ENCODE measurements at places on chromosomes 3 and 15. TPM values are rescaled to one million over a fixed set of nuclear protein-coding genes. Genes with fewer than 3 reads are reported as not detected.
A peak's percentile ranks its signal among the peaks of the same experiment; 100 is the strongest.

DNA sequence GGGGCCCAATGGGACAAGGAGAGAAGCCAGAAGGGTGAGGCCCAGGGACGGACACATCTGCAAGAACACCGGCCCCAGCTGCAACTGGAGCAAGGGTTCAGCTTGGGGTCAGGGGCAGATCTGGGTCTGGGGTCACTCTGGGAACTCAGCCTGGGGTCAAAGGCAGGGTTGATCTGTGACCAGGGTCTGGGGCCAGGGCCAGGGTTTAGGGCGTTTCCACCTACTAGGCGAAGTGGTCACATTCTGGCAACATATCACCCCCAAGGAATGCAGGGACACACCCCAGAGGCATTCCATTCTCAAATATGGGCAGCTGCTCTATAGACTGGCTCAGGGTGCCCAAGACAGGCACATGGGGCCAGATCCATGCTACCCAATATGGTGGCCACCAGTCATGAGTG is 9.0 kb downstream of the UROC1 start:
- no peak overlapping the region for H3K27ac ChIP-seq
- H3K36me3 ChIP-seq: no peaks in the 10 kb centered on the region
- no peak overlapping the region for H3K4me3 ChIP-seq
- no peaks in the 10 kb centered on the region for H3K4me1 ChIP-seq
- no peaks in the 10 kb centered on the region for H3K27me3 ChIP-seq

- no peak overlapping the region for H3K4me3 ChIP-seq
- no peaks in the 10 kb centered on the region for H3K36me3 ChIP-seq
- H3K4me1 ChIP-seq: no peaks in the 10 kb centered on the region
- no peaks in the 10 kb centered on the region for H3K27me3 ChIP-seq
Measured at GRCh38 chr15:54083501-54083900, 105.3 kb downstream of the UNC13C start.

GRCh38 chr3:182389071-182389815 is 404.1 kb upstream of the ATP11B start:
- no peak overlapping the region for H3K27ac ChIP-seq
- H3K27me3 ChIP-seq: no peaks in the 10 kb centered on the region
- no peaks in the 10 kb centered on the region for H3K36me3 ChIP-seq
- H3K4me3 ChIP-seq: no peak overlapping the region
- DNase-seq: no peak

DNA sequence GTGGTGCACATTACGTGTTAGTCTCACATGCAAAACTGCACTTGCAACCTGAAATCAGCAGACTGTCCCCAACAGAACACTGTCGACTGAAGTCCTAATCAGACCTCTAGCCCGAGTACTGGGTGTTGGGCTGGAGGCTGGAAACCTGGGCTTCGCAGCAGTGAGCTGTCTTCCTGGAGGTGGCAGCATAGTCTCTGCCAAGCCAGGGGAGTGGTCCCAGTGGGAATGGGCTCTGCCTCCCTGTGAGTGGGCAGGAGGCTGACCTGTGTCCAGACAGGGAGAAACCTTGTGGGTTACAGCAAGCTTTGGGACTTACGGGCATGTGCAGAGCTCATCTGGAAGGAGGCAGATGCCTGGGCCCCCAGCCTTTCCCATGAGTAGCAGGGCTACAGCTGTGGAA is 38.2 kb upstream of the MYZAP start:
- no peak for DNase-seq
- no peak overlapping the region for H3K27ac ChIP-seq
- H3K36me3 ChIP-seq: no peaks in the 10 kb centered on the region
- no peaks in the 10 kb centered on the region for H3K27me3 ChIP-seq

DNA sequence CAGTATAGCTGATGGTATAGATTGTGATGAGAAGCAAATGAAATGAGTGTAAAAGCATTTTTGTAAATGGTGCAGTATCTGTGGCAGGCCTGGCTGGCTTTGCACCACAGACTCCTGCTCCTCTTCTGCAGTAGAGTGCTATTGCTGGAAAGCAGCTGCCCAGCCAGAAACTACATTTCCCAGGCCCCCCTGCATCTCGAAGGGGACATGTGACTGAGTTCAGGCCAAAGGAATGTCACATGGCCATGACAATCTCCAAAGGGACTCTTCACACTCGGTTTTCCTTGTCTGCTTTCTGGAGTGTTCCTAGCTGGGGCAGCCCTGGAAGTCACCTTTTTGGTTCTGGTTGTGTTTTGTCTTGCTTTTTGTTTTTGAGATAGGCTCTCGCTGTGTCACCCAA is 277.1 kb downstream of the SUCLG2 start:
- no peak overlapping the region for H3K4me3 ChIP-seq
- no peaks in the 10 kb centered on the region for H3K4me1 ChIP-seq
- no peaks in the 10 kb centered on the region for H3K27me3 ChIP-seq
- no peaks in the 10 kb centered on the region for H3K36me3 ChIP-seq
- DNase-seq: no peak

DNA sequence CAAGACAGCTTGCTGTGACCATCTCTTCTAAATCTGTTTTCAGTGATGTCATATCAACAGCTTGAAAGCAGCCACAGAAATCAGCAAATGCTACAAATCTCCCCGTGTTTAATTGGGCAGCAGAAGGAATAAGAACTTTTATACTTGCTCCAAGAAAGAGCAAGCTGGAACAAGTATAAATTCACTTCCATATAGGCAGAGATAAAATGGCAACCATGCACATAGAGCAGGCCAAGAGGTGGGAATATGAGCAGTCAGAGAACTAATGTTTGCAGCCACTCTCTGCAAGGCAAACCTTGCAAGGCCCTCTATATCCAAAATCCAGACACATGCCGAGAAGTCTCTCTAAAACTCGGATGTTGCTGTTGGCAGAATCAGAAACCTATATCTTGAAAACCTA is 16.0 kb downstream of the PARP9 start:
- H3K27ac ChIP-seq: no peak overlapping the region
- no peak for DNase-seq
- H3K4me1 ChIP-seq: no peaks in the 10 kb centered on the region
- H3K27me3 ChIP-seq: no peaks in the 10 kb centered on the region
- peaks cover 97% of the 10 kb centered on the region for H3K36me3 ChIP-seq
- H3K4me3 ChIP-seq: no peak overlapping the region

DNA sequence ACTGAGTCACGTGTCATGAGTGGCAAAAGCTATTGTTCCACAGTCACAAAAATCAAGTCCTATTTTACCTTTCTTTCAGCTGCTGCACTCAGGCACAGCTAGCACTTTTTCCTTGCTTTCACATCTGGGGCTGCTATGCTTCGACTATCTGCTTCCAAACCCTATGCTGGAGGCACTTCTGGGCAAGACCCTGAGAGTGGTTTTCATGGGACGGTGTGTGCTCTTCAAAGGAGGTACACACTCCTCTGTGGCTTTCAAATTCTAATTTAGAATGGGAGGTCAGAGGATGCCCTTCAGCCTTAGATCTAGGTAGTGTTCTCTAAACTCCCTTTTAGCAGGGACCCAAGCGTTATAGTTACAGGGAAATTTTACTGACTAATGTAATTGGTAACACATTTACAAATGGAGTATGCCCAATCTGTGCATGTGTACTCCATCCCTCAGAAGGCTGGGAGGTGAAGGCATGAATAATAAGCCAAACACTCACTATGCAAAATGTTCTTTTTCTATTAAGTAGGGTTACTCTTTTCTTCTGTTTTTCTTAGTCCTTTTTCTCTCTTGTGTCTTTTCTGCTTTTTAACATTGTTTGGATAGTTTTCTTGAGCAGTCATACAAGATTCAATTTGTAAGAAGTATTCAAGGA is 188.3 kb downstream of the LSAMP start:
- H3K36me3 ChIP-seq: no peaks in the 10 kb centered on the region
- no peaks in the 10 kb centered on the region for H3K27me3 ChIP-seq
- H3K27ac ChIP-seq: no peak overlapping the region
- H3K4me3 ChIP-seq: no peak overlapping the region
- DNase-seq: no peak

DNA sequence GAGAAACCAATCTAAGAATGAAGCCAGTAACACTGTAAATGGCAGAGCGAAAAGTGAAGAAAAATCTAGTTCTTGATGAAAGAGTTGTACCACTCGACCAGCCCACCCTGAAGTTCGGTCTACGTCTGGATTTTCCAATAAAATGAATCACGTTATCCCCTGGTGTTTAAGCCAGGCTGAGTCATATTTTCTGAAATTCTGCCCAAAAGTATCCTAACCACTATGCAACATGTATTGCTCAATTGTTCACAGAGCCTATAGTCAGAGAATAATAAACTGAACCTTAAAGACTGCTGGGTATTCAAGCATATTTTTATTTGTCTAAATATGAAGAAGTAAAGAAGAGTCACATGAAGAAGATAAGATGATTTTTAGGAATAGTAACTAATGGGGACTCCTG is 245.7 kb downstream of the FGF12 start:
- no peak overlapping the region for H3K4me3 ChIP-seq
- no peaks in the 10 kb centered on the region for H3K4me1 ChIP-seq
- H3K36me3 ChIP-seq: no peaks in the 10 kb centered on the region

DNA sequence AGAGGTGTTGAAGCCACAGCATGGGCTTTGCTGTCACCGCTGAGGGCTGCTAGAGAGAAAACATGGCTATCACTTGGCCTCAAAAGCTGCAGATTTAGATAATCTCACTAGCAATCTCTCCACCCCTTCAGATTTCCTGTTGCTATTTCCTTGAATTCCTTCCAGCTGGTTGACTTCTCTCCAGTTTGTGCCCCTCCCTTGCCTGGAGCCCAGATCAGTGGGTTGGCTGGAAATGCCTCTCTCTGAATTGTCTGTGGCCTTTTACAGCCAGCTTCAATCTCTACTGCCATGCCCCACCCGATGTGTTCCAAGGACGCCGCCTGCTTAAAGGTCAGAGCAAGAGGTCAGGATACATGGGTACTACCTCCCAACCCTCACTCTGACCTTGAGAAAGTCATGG is 294.1 kb downstream of the NTRK3 start:
- H3K4me3 ChIP-seq: no peak overlapping the region
- H3K27me3 ChIP-seq: no peaks in the 10 kb centered on the region
- peaks cover 11% of the 10 kb centered on the region for H3K4me1 ChIP-seq

GRCh38 chr15:45128971-45129639 is 574 bp downstream of the DUOXA1 start:
- peak overlapping the region; percentile 80 for H3K27ac ChIP-seq
- DNase-seq: peak; percentile 80
- no peaks in the 10 kb centered on the region for H3K36me3 ChIP-seq
- H3K4me1 ChIP-seq: no peaks in the 10 kb centered on the region
- peak overlapping the region; percentile 56 for H3K4me3 ChIP-seq
- H3K27me3 ChIP-seq: peaks cover 49% of the 10 kb centered on the region

GRCh38 chr3:72722930-72723726 is 125.1 kb downstream of the SHQ1 start:
- no peaks in the 10 kb centered on the region for H3K36me3 ChIP-seq
- DNase-seq: no peak
- no peaks in the 10 kb centered on the region for H3K27me3 ChIP-seq
- no peak overlapping the region for H3K4me3 ChIP-seq
- H3K4me1 ChIP-seq: no peaks in the 10 kb centered on the region
- H3K27ac ChIP-seq: no peak overlapping the region

DNA sequence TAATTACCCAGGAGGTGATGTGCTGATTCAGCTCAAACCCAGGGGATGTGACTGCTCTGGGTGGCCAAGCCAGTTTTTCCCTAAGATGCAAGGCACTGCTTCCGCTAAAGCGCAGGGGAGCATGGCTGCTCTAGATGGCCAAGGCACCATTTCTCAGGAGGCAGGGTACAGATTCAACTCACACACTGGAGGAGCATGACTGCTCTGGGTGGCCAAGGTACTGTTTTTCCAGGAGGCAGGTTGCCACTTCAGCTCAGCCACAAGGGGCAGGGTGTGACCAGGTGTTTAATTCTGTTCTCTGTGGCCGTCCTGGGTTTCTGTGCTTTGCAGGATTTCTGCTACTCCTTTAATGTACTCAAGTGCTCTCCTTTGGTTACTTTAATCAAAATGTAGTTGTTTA is 659.3 kb upstream of the ARRDC4 start:
- H3K4me3 ChIP-seq: no peak overlapping the region
- no peaks in the 10 kb centered on the region for H3K36me3 ChIP-seq
- no peak for DNase-seq
- no peaks in the 10 kb centered on the region for H3K4me1 ChIP-seq

DNA sequence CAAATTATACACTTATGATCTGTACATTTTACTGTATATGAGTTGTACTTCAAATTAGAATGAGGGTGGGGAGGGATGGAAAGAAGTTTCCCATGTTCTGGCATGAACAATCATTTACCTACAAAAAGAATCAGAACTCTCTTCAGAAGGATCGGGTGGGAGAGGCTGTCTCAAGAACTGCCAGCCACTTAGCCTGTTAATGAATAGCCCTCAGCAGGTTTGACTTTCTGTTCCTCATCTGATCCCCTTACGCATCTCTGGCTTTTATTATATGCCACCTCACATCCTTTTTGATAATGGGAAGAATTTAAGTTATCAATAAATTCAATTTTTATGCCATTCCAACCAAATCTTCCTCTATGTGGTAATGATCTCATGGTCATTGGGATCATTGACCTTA is 168.3 kb upstream of the TGFBR2 start:
- H3K27me3 ChIP-seq: no peaks in the 10 kb centered on the region
- no peaks in the 10 kb centered on the region for H3K36me3 ChIP-seq
- peaks cover 23% of the 10 kb centered on the region for H3K4me1 ChIP-seq

DNA sequence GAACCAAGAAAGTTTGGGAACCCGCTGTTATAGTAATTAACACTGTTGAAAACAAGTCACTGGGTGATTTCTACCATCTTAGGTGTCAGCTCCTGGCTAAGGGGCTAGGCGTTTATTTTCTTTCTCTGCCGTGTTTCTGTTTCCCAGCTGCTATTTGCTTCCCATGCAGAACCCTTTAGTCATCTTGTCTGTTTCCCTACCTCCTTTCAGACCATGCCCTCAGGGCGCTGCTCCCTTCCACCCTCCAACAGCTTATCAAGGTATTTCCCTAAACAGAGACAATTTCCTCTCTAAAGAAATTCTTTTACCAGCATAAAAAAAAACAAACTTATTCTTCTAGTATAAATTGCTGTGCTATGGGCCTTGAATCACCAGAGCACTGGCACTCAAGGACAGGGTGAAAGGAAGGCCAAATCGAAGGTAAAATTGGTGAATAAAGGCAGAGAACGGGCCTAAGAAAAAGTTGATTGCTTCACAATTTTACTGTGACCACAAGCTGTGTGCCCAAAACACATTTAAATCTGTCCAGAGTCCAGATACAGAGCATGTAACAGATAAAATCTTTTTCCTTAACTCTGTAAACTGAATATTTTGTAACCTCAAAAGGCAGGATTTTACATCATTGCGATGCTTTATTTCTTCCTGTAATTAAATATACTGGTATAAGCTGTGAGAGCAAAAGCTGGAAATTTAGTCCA is 319.2 kb downstream of the ZNF621 start:
- no peaks in the 10 kb centered on the region for H3K4me1 ChIP-seq
- no peaks in the 10 kb centered on the region for H3K36me3 ChIP-seq
- H3K27ac ChIP-seq: no peak overlapping the region
- H3K4me3 ChIP-seq: no peak overlapping the region

GRCh38 chr3:31439890-31440750 is 92.6 kb upstream of the STT3B start:
- H3K4me1 ChIP-seq: no peaks in the 10 kb centered on the region
- H3K4me3 ChIP-seq: no peak overlapping the region
- H3K27ac ChIP-seq: no peak overlapping the region

WDR93 gene
- total RNA-seq: not detected

UROC1 gene
- not detected for total RNA-seq

CHRFAM7A gene
- total RNA-seq: 1.1 TPM

CKMT1A gene
- 1.9 TPM for total RNA-seq

ITGB5 gene
- total RNA-seq: 95.1 TPM

DOCK3 gene
- 2.7 TPM for total RNA-seq
